Sigmoid colon (tissue), 7 donors: ENCODE measurements at places on chromosomes 7 and 10.

DNA sequence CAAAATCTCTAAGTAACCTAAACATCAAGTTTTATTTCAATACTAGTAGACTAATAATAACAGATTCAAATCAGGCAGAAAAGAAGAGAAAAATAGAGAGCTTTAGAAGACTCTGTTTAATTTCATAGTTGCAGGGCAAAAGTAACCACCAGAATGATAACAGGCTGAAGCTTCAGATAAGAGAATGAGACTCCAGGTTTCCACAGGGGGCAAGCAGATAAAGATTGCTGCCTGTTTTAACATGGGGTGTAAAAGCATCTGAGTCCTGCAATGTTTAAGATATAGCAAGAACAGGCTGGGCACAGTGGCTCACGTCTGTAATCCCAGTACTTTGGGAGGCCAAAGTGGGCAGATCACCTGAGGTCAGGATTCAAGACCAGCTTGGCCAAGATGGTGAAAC is 11.0 kb downstream of the CROT start:
- no peak for DNase-seq
- H3K36me3 ChIP-seq = no peaks in the 10 kb centered on the region

DNA sequence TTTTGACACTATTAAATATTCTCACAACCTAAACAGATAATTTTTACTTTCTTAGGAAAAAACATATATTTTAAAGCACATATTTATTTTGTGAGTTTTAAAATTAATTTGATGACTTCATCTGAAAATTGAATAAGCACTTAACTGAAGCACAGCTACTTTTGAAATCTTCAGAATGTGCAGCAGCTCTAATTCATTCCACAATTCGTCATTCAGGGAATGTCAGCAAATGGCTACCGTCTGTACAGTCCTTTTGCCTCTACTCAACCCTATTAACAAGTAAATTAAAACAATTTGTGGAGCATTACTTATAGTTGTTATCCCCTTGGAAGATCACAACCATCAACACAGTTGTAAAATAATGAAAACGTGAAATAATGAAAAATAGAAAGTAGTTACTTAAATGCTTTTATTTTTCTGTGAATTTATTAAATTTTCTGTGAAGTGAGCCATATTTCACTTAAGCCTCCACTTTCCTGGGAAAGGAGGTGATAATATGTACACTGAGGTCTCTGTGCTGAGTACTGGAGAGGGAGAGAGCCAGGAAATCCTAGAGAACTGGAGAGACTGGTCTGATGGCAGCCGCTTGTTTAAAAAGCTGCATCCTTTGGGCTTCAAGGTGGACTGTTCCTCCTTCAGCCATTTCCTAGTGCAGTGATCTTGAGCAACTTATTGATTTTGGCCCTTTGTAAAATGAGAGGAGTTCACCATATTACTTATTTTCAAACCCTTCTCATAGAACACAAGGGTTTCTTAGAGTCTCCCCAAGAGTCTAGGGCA is 70.6 kb downstream of the REEP3 start:
- H3K4me3 ChIP-seq = no peak overlapping the region
- H3K36me3 ChIP-seq = no peaks in the 10 kb centered on the region
- H3K27ac ChIP-seq = no peak overlapping the region
- no peaks in the 10 kb centered on the region for H3K27me3 ChIP-seq

GRCh38 chr10:113214331-113214730 is 264.3 kb downstream of the TCF7L2 start:
- H3K36me3 ChIP-seq = no peaks in the 10 kb centered on the region
- no peak overlapping the region for H3K4me3 ChIP-seq
- no peaks in the 10 kb centered on the region for H3K27me3 ChIP-seq
- no peak overlapping the region for H3K27ac ChIP-seq
- no peaks in the 10 kb centered on the region for H3K4me1 ChIP-seq

DNA sequence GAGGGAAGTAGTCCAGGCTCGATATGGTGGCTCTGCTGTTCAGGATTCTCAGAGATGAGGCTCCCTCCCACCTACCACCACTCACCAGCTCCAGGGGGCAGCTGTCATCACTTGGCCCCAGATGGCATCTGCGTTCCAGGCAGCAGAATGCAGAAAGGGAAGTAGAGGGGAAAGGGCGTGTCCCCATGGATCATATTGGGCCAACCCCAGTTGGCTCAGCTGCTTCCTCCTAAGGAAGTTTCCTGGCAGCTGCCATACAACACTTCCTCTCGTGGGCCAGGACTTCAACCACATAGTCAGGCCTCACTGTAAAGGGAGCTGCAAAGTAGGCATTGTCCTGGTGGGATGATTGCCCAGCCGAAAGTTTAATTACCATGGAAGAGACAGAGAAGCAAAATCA is 1.6 kb upstream of the TEX36 start:
- H3K4me1 ChIP-seq = no peaks in the 10 kb centered on the region
- no peak overlapping the region for H3K4me3 ChIP-seq
- no peak for DNase-seq
- H3K27ac ChIP-seq = no peak overlapping the region
- H3K36me3 ChIP-seq = no peaks in the 10 kb centered on the region

GRCh38 chr10:53754596-53755250 is 982.1 kb upstream of the MBL2 start:
- no peaks in the 10 kb centered on the region for H3K36me3 ChIP-seq
- H3K4me3 ChIP-seq = no peak overlapping the region
- DNase-seq = no peak

DNA sequence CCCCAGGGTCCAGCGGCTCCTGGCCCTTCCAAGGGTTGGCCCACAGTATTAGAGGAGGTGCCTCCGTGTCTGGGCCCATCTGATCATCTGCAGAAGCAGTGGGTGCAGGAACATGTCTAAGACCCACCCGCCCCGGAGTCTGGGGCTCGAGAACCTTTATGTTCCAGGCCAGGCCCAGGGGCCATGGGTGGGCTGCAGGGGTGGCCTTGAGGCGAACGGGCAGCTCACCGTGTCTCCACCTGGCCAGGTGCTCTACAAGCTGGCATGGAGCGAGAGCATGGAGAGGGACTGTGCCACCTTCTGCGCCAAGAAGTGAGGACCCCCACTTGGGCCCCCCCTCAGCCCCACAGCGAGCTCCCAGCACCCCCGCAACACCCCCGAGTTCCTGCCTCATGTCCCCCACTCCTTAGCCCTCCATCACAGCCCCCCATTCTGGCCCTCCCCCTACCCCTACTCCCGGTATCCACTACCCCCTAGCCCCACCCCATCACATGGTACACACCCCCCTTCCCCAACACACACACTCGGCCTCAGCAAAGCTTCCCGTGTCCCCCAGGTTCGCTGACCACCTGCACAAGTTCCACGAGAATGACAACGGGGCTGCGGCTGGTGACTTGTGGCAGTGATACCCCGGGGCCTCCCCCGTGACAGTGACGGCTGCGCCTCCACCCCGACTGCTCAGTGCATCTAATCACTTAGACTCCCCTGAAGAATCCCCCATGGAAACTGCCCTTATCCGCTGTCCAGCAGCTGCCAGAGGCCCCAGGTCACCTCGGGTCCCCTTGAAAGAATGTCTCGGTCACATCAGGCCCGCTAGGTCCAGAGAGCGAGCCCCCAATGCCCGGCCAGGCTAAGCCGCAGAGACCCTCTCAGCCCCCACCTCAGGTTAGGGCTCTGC is 4.0 kb upstream of the SH2B2 start:
- no peak for DNase-seq
- H3K4me1 ChIP-seq = peaks cover 22% of the 10 kb centered on the region
- H3K36me3 ChIP-seq = no peaks in the 10 kb centered on the region
- no peak overlapping the region for H3K4me3 ChIP-seq
- no peaks in the 10 kb centered on the region for H3K27me3 ChIP-seq
- H3K27ac ChIP-seq = no peak overlapping the region

- peaks cover 23% of the 10 kb centered on the region for H3K36me3 ChIP-seq
- no peak for DNase-seq
- no peak overlapping the region for H3K4me3 ChIP-seq
- H3K27me3 ChIP-seq = no peaks in the 10 kb centered on the region
Measured at GRCh38 chr10:13139150-13139549, 22.2 kb upstream of the MCM10 start.

DNA sequence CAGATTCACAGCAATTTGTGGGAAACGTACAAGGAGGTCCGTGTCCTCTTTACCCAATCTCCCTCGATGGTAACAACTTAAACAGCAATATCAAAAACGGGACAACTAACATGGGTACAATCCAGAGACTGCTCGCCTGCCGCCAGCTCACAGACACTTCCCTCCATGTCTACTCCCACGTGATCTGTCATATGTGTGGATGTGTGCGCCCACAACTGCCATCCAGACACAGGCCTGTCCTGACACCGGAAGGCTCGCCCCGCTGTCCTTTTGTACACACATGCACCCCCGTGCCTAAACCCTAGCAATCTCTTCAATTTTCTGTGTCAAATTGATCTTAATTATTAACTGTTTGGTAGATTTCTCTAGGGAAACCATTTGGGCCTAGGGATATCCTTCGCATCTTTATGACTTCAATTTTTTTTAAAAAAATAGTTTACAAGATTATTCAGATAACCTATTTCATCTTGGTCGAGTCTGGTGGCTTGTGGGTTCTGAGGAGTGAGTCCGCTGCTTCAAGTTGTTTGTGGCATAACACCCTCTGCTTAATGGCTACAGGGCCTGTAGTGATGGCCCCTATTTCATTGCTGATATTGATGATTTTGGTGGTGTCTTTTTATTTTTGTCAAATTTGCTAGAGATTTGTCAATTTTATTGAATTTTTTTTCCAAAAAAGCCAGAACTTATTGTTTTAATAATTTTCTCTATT is 260.6 kb downstream of the MAD1L1 start:
- no peaks in the 10 kb centered on the region for H3K27me3 ChIP-seq
- H3K36me3 ChIP-seq = no peaks in the 10 kb centered on the region
- H3K27ac ChIP-seq = no peak overlapping the region
- no peak for DNase-seq

GRCh38 chr7:133931053-133931452 is 196.1 kb upstream of the LRGUK start:
- DNase-seq = no peak
- H3K4me1 ChIP-seq = no peaks in the 10 kb centered on the region
- H3K36me3 ChIP-seq = no peaks in the 10 kb centered on the region
- H3K27me3 ChIP-seq = no peaks in the 10 kb centered on the region
- H3K27ac ChIP-seq = no peak overlapping the region

DNA sequence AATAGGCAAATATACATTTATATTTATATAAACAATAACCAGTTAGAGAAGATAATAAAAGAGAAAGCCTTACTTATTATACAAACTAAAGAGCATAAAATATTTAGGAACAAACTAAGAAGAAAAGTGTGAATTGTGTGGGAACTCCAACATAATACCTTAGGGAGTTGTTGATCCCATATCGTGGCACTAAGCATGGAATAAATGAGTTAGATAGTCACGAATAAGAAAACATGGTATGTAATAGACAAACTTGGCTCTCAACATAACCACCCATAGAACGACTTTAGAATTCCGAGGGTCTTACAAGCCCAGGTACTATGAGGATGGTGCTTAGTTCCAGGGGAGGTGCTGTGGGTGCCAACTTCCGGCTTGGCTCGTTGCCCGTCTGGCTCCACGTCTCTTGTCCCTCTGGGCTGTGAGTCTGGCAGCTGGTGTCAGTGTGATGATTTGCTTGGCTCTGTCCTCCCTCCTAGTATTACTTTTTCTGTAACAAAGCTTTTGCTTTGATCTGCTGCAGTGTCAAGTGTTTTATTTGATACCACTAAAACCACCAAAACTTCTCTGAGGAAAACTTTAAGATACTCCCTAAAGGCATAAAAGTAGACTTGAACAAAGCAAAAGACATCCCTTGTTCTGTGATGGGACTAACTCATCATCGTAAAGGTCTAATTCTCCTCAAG is 9.5 kb upstream of the RBM20 start:
- no peaks in the 10 kb centered on the region for H3K27me3 ChIP-seq
- H3K4me3 ChIP-seq = no peak overlapping the region
- no peaks in the 10 kb centered on the region for H3K36me3 ChIP-seq
- peak; percentile 63 for DNase-seq

DNA sequence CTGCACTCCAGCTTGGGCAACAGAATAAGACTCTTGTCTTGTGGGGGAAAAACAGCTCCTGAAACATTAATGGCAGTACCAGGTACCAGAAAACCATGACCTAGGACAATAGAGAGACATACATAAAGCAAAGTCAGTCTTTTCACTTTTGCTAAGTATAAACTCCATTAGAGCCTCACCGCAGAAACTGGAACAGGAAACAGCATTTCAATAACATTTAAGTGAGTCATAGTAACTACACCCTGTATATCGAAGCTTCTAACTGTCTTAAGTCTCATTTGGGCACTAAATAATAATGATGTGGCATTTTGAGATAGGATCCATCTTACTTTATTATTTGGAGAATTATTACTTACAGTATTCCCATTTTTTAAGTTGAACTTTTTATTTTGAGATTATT is 517.8 kb upstream of the CELF2 start:
- no peaks in the 10 kb centered on the region for H3K4me1 ChIP-seq
- H3K27ac ChIP-seq = no peak overlapping the region
- no peak overlapping the region for H3K4me3 ChIP-seq
- DNase-seq = no peak
- H3K36me3 ChIP-seq = no peaks in the 10 kb centered on the region

DNA sequence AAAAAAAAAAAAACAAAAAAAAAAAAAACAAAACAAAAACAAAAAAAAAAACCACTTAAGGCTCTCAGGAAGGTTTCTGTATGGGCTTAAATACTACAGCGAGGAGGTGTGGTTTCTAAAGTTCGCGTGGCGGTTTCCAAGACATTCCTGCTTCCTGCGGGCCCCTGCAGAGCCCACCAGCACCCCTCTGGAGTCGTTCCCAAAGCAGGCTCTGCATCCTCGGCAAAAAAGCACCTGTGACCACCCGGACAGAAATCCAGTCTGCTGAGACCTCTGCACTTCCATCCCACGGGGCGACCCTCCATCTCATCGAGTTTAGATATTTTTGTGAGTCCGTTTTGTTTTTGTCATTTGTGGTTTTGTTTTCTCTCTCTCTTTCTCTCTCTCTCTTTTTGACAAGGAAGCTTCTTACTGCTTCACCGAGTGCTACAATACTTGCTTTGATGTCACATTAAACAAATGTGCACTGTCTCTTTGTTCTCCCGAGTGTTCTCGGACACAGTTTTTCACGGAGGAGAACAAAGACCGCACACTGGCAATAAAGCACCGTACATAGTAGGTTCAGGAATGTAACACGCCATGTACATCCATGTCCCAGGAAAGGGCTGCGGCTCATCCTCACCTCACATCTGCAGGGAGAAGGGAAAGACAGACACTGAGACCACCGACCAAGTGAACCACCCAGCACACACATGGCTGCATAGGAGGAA is 21.5 kb downstream of the PDGFA start:
- H3K36me3 ChIP-seq = peaks cover 30% of the 10 kb centered on the region
- no peak overlapping the region for H3K27ac ChIP-seq
- DNase-seq = peak; percentile 52
- H3K4me3 ChIP-seq = no peak overlapping the region
- H3K27me3 ChIP-seq = no peaks in the 10 kb centered on the region
- H3K4me1 ChIP-seq = no peaks in the 10 kb centered on the region

- H3K4me3 ChIP-seq = no peak overlapping the region
- no peak for DNase-seq
- no peaks in the 10 kb centered on the region for H3K4me1 ChIP-seq
- H3K27me3 ChIP-seq = no peaks in the 10 kb centered on the region
Measured at GRCh38 chr10:84700668-84701369, 372.4 kb downstream of the CCSER2 start.
